Retina (tissue), 1 donor: ENCODE measurements at places on chromosomes 11 and 22.

GRCh38 chr22:25448435-25449051 is 115.9 kb upstream of the GRK3 start:
- peak; percentile 16 for DNase-seq

DNA sequence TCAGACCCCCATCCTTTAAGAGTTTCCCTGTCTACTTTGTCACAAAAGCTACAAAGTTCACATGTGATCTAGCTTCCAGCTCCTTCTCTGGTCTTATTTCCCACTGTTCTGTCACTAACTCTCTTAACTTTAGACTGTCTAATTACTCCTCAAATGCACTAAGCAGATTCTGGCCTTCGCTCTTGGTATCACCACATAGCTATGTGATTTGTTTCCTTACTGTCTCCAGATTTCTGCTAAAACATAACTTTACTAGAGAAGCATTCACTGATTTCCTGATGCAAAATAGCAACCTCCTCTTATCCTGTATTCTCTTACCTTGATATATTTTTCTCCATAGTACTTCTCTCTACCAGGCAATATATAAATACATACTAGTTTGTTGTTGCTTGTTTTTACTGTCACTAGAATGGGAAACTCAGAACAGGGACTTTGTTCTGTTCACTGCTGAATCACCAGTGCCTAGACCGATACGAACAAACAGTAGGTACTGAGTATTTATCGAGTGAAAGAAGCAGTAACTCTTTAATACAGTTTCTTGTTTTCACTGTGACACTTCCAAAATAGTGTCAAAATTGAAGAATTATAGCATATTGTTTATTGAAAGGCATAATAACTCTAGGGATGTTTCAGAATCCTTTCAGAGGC is 205.6 kb downstream of the DDX10 start:
- no peak for DNase-seq

DNA sequence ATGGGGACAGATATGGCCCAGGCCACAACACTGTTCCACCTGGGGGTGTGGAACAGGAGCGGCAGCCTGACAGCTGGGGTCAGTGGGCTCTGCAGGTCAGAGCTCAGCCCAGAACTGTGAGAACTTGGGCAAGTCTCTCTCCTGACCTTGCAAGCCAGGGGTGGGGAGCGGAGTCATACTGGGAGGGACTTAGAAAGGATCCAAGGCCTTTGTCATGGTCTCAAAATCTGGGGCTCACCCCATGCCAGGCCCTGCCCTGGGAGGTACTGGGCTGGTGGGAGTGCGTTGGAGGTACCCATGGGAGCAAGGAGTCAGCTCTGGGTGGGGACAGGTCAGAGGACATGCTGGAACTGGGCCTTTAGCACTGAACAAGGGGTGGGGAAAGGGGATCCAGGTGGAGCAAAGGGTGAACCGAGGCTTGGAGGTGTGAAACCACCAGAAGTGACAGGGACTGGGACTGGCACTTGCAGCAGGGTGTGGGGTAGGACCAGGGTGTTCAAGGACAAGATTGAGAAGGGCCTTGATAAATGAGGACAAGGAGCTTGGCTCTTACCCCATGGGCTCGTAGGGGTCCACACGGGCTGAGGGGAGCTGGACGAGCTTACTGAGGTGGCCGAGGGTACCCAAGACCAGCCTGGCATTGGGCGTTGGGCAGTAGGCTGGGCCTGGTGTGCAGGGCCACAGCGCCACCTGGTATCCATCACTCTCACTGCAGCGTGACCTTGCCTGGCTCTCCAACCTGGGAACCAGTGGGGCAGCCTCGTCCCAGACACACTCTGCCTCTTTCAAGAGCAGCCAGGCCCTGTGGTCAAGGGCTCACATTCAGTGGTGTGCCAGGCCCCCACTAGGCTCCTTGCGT is 7.4 kb upstream of the PMM1 start:
- DNase-seq: peak; percentile 81

- no peak for DNase-seq
Observed at GRCh38 chr11:46701078-46701654, 335 bp downstream of the ZNF408 start.
